ENCODE measurements at places on chromosomes 7 and 10.

DNA sequence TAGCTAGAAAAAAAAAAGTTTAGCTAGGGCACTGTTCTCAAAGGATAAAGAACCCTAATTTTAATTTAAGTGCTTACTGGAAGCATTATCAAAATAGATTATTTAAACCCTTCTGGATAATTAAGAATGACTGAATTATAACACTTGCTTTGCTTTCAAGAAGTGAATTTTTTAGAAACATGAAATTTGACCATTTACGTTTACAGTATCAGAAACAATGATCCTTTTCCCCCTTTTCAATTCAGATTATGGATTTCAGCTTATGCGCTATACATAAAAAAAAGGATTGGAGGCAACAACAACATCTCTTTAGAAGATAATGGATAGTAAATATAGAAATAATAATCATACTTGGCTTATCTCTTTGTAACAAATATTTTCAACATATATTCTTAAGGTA is 39.2 kb downstream of the CREM start:
- no peak for DNase-seq

DNA sequence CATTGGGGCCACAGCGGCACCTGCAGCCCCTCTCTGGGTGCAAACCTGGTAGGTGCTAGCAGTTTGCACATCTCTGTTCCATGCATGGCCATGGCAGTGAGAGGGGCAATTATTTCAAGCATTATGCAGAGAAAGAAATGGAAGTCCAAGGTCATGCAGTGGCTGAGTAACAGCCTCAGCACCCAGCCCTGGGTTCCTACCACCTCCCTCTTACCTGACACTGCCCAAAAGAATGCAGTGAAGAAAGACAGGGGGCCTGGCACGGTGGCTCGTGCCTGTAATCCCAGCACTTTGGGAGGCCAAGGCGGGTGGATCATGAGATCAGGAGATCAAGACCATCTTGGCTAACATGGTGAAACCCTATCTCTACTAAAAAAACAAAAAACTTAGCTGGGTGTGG is 4.9 kb upstream of the CHST12 start:
- no peak for DNase-seq

DNA sequence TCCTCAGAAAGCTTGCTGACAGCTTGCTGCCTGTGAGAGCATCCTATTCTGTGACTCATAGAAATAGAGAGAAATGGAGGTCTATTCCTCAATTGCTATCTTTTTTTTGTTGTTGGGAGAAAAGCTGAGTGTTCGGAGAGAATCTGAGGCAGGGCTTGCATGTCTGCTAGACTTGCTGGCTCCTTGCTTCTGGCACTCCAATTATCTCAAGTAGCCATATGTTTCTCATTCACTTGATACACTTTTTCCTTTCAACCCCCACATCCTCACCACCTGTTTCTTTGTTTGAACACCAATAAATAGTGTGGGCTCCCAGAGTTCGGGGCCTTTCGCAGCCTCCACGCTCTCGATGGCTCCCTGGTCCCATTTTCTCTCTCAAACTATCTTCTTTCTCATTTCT is 172.2 kb downstream of the SH2D4B start:
- no peak for DNase-seq

- no peak for DNase-seq
Observed at GRCh38 chr7:37713613-37714012, 30.0 kb downstream of the GPR141 start.

DNA sequence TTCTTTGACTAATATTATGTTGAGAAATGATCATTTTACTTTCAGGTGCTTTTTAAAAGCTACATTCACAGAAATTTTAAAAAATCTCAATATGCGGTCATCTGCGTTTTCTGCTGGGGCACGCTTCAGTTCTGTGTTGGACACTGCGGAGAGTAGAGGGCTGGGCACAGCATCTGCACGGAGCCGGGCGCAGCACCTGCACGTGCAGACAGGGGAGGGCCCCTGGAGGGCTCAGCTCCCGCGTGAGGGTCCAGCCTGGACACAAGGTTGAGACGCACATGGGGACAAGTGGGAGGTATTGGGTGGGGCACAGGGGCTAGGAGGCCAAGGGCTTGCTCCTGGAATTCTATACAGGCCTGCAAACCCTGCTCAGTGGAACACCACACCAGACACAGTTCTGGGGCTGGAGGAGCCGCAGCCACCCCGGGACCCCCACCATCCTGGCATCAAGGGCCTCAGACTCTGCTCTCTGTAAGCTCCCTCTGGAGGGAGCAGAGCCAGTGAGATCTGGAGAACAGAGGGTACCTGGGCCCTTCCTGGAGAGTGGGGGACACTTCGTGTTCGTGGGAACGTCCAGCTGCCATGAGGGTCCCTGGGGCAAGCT is 20.4 kb upstream of the FAM20C start:
- DNase-seq = no peak

DNA sequence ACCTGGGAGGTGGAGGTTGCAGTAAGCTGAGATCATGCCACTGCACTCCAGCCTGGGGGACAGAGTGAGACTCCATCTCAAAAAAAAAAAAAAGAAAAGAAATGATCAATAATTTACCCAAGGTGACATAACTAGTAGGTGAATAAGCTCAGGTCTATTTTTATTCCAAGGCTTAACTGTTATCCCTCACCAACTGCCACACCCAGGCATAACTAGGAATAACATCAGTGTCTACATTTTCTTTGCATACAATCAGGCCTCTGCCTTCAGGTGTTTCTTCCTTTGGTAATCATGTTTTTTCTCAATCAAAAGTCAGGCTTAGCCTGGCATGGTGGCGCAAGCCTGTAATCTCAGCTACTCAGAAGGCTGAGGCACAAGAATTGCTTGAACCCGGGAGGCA is 26.6 kb downstream of the CPEB3 start:
- DNase-seq = no peak

- no peak for DNase-seq
Observed at GRCh38 chr7:94510582-94511496, 1.2 kb downstream of the CASD1 start.

GRCh38 chr10:89867964-89868363 is 166.6 kb downstream of the KIF20B start:
- DNase-seq = no peak

DNA sequence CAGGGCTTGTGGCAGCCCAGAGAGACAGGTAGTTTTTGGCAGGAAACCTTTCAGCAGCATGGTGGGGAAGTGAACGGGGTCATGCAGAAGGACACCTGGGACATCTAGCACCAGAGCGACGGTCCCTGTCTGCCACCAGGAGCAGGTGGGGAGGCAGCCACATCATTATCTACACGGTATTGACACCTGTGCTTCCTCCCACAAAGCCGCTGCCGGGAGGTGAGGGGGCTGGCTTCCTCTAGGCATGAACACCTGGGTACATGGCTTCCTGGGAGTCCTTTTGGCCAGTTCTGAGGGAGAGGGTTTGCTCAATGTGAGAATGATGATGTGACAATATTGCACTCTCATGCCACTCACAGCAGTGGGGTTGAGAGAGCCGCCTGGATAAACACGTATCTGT is 275.2 kb downstream of the ACTR3B start:
- no peak for DNase-seq

- DNase-seq = no peak
Observed at GRCh38 chr7:148906707-148907498, 22.8 kb upstream of the EZH2 start.

- DNase-seq = no peak
Observed at GRCh38 chr7:156063241-156063810, 251.1 kb upstream of the SHH start.

GRCh38 chr10:43190289-43190688 is 52.0 kb downstream of the CSGALNACT2 start:
- no peak for DNase-seq

DNA sequence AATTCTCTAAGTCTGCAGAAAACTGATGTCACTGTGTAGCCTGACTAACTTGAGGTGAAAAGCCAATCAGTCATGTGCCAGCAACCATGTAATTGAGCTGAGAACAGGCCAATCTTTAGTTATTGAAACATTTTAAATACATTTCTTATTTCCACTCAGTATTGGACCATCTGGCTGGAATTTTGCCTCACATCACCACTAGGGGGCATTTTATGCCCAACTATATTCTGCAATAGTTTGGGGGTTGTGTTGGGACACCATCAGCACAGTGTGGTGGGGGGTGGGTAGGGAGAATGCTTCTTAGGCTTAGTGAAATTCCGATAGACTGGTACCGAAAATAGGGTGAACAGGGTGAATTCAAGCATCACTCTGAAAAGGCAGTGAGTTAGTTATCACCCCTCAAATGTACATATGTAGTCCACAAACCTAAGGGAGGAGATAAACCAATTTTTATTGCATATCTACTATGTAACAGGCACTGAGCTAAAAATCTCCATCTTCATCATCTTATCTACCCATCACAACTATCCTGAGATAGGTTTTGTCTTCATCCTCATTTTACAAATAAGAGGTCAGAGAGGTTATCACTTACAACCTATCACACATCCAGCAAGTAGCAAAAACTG is 17.8 kb downstream of the NPSR1 start:
- no peak for DNase-seq

GRCh38 chr7:47322731-47323130 is 259.2 kb downstream of the TNS3 start:
- no peak for DNase-seq

GRCh38 chr7:153408360-153409335 is 643.5 kb upstream of the DPP6 start:
- no peak for DNase-seq
